ENCODE measurements at places on chromosomes 7 and 10. TPM values are rescaled to one million over a fixed set of nuclear protein-coding genes. Genes with fewer than 3 reads are reported as not detected.

- DNase-seq = no peak
Measured at GRCh38 chr10:46520381-46520780, 36.1 kb downstream of the GPRIN2 start.

GRCh38 chr10:48773580-48773979 lies 88.9 kb downstream of the WDFY4 start:
- DNase-seq = no peak

CEP41 gene
- total RNA-seq = 15.3 TPM

DNA sequence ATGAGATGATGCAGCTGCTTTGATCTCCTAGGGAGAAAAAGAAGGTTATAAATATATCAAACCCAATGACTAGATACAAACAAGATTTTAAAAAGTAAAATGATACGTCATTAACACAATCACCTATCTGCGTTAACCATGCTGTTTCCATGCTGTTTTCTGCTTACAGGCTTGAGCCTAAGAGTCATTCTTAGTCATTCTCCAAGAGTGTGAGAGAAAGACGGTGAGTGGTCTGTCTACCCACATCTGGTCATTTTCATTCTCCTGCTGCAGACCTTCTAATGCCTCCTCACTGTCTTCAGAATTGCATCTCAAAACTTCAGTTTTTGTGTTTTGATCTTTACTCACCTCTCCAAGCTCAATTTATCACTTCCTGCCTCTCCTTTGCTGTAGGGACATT lies 98.0 kb upstream of the ELMO1 start:
- no peak for DNase-seq

DNA sequence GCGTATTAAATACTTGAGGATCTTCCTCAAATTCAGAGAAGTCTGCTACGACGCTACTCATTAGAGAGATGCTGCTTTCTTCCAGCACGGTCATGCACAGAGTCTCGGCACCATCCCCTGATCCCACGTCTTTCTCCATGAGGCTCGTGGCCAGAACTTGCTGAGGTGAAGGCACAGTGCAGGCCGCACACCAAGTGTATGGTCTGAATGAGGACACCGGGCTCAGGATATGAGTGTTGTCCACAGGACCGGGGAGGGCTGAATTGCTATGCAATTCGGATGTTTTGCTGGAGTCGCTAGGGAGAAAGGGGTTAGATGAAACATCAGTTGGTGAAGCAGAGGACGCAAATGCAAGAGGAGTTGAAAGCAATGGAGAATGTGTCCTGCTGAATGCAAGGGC lies 63.0 kb downstream of the KIAA1549 start:
- no peak for DNase-seq

GRCh38 chr10:112304267-112304859 lies 21.2 kb downstream of the TECTB start:
- no peak for DNase-seq

DNA sequence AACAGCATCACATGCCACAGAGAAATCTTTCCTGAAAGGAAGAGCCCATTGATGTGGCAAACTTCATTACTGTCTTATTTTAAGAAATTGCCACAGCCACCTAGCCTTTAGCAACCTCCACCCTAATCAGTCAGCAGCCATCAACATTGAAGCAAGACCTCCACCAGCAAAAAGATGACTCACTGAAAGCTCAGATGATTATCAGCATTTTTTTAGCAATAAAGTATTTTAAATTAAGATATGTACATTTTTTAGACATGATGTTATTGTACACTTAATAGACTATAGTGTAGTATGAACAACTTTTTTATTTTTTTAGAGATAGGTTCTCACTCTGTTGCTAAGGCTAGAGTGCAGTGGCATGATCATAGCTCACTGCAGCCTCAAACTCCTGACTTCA lies 14.8 kb downstream of the STEAP1B start:
- DNase-seq = no peak

GRCh38 chr10:128062881-128063563 lies 63.2 kb downstream of the MKI67 start:
- peak; percentile 40 for DNase-seq

GRCh38 chr10:78706256-78706655 lies 362.5 kb upstream of the ZMIZ1 start:
- DNase-seq = no peak

CCDC172 gene
- total RNA-seq = not detected

NPFFR1 gene
- 2.2 TPM for total RNA-seq

DNA sequence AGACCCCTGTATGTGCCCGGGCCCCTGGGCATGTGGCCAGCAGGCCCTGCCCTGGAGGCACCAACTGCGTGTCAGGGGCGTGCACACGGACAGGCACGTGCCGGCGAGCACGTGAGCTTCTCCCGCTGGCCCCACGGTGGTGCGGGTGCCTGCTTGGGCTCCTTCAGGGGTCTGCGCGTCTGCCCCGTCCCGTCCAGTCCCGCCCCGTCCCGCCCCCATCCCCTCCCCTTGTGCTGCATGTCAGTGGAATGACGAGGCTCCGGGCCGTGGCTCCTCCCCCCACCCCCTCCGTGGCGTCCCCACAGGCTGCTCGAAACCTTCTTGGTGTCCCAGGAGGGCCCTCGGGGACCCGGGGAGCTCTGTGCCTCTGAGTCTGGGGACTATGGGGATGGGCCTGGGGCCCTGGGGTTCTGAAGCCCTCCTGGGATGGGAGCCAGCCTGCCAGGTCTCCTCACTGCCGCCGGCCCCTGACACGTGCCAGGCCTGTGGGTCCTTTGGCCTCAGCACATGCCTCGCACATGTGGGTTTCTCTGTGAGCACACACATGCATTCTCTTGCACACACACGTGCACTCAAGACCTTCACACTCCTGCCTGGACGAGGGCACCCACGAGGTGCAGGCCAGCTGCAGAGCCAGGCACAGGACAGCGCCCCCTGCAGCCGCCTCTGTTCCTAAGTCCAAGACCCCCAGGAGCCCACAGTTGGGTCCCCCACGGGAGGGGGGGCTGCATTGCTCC lies 27.5 kb upstream of the AMZ1 start:
- no peak for DNase-seq

GRCh38 chr7:155590215-155591018 lies 44.1 kb upstream of the CNPY1 start:
- peak; percentile 39 for DNase-seq

- peak; percentile 41 for DNase-seq
Measured at GRCh38 chr10:123380491-123381085, 226.4 kb downstream of the BUB3 start.

DNA sequence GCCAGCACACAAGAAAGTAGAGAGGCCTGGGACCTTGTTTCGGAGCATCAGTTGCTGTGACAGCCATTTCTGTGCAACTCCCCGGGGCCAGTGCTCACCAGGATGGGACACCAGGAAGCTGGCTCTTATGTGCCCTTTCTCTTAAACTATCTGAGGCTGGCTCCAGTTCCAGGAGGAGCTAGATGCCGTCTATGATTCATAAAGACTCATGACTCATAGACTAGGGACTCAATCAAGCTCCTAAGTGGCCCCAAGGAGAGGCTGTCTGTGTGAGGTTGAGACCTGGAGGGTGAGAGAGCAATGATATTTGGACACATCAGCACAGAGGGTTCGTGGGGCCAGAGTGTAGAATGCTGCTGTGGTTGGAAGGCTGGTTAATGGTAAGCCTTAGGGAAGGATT lies 580.1 kb downstream of the CCSER2 start:
- no peak for DNase-seq

OR6B1 gene
- not detected for total RNA-seq

TMED4 gene
- total RNA-seq = 106 TPM

GRCh38 chr7:43309706-43310022 lies 197.2 kb downstream of the HECW1 start:
- DNase-seq = no peak

DNA sequence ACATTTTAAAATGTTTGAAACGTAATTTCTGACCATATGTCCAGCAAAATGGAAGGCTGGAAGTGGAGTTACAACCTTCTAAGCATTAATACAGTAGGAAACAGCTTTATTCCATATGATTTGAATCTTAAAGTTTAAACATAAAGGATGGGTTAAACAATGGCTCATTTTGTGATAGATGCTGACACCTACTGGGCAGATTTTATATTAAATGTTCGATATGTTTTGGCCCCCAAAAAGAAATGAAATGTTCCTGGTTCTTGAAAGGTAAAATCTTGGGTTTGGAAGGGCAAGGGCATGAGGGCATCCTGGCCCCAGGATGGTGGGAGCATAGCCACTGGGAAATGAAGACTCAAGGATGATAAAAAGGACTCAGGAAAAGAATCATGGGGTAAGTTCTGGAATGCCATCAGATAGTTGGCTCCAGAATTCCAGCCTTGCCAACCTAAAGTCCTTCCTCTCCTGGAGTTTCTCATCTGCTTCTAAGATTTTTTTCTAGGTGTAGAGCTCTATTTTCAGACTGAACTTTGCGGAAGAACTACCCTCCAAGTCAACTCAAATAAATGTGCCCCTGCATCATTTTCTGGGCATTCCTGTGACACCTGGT lies 34.6 kb upstream of the SLC35G1 start:
- peak; percentile 39 for DNase-seq

RBM20 gene
- total RNA-seq = 1.0 TPM

CACNA2D1 gene
- 11.5 TPM for total RNA-seq

All from lung (tissue), 17 donors.